Inflammatory macrophage treated with lipopolysaccharide for 1 hour (primary cell): ENCODE measurements at places on chromosomes 2 and 18.

DNA sequence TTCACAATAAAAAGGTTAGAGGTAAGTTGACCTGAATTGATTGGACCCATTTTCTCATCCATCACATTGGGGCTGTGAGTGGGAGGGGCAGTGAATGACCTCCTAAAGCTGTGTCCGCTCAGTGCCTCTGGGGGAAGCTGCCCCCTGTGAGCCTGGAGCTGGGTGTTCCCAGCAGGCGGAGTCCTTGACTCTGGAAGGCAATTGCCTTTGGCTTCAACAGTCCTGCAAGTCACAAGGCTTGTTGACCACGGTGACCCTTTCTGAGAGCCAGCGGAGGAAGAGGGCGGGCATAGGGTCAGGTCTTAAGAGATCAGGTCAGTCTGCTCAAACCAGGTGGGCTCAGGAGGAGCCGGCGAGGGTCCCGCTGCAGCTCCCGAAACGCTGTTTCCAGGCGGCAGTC, 1.1 kb upstream of the CIDEA start:
- no peak for DNase-seq

- no peak for DNase-seq
Observed at GRCh38 chr2:44822174-44822573, 119.3 kb upstream of the SIX3 start.

GRCh38 chr18:55857956-55858355, 270.0 kb upstream of the TCF4 start:
- no peak for DNase-seq

DNA sequence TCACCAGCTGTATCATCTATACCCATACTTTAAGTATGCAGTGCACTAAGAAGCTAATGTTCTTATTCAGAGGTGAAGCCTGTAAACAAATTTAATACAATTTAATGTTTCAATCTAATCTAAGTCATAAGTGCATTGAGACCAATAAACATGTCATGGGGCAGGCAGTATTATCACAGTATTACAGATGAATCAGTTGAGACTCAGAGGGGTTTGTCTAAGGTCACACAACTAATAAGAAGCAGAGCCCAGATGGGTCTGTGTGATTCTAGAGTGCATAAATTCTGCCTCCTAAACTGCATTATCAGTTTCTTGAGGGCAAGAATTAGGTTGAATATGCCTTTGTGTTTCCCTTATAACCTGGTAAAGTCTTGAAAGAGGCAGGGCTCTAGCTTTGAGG, 140.9 kb upstream of the RNF152 start:
- no peak for DNase-seq

DNA sequence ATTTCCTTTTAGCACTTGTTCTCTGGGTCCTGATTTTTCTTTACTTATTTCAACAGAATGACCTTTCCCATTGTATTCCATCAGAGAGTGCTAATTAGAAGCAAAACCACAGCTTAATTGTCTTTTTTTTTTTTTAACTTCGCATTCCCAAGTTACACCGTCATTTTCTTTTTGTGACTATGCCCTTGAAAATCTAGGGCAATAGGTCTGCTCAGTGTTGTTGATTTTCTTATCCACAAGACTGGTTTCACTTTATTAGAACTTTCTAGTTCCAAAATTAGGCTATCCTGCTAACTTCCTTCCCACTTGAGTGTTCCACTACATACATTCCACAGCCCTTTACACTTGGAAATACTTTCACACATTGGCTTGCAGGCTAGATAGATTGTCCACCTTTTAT, 18.7 kb upstream of the ADAM17 start:
- no peak for DNase-seq

DNA sequence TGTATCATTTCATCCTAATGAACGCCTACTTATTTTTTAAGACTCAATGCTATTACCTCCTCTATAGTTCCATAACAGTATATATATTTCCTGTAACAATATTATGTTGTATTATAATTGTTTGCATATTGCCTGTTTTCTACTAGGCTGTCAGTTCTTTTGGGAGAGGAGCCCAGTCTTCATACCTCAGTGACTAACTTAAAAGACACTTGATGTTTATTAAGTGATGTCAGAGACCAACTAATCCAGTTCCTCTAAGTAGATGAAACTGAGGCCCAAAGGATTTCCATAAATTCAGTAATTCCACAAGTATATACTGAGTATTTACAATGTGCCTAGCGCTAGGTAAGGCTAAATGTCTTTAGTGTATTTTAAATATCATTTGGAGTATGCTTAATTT, 48.9 kb upstream of the AAK1 start:
- no peak for DNase-seq

DNA sequence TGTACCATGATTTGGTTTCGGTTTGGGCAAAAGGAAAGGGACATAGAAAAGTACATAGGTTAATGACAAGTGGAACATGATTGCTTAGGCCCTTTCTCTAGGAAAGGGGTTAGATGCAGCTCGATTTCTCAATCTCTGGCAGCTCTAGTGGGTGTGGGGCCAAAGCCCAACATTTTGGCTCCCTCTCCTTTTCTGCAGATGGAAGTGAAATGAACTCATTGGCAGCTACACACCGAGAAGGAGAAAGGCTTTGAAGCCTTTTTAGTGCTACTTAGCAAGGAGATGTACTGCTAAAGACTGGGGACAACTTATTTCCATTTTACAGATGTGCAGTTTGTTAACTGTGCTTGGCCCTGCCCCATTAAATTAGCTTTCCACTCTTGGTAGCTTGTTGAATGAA, 93.8 kb downstream of the LYPD6B start:
- DNase-seq = no peak

DNA sequence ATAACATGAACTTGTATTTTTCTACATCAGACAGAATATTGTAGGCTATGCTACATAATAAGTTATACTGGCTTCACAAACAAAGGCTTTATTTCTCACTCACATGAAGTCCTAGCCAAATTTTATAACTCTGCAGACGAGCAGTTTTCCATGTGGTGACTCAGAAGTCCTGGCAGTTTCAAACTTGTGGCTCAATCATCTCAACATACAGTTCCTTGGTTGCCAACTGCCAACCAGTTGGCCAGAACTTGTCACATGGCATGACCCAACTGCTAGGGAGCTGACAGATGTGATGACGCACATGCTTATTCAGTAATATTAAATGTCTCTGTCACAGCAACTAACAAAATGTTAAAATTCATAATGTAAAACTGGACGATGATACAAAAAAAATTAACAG, 63.8 kb upstream of the ZC3H15 start:
- no peak for DNase-seq

- no peak for DNase-seq
Observed at GRCh38 chr2:9952286-9952737, 819 bp downstream of the GRHL1 start.

DNA sequence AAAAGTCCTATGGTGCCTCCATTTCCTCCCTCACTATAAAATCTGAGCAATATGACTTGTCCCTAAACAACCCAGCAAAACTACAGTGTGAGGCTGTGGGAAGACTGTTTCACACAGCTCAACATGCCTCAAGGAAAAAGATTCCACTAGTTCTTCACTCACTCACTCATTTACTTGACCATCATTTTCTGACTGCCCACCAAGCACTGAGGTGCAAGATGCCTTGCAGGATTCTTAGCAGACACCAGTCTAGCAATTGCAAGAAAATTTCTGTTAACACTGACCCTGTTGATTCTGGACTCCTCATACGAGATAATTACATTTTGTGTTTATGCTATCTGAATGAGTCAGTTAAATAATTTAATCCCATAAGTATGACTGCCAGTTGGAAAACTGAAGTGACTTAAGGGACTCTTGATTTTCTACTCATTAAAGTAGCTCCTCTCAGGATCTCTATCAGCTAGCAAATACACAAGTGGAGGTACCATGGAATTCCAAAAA, 51.9 kb upstream of the PCBP1 start:
- no peak for DNase-seq

- DNase-seq = no peak
Observed at GRCh38 chr18:13136056-13136903, 82.3 kb upstream of the LDLRAD4 start.

DNA sequence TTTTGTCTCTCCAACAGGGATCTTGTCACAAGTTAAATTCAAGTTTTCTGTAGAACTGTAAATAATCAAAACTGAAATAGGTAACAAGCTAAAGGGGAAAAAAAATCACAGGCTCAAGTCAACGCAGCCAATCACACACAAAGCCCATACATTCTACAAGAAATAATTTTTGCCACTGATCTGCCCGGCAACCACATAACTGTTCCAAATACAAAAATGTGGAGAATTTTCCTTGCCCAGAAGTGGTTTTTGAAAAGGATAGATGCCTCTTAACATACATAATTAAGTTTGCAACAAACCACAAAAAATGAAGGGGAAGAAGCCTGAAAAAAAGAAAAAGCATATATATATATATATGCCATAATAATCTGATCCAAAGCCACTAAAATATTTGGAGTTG, 60.3 kb downstream of the FARSB start:
- no peak for DNase-seq

- peak; percentile 77 for DNase-seq
Observed at GRCh38 chr2:102848366-102848839, 86.6 kb downstream of the TMEM182 start.

GRCh38 chr2:74554820-74555531, 456 bp downstream of the DOK1 start:
- DNase-seq = no peak

DNA sequence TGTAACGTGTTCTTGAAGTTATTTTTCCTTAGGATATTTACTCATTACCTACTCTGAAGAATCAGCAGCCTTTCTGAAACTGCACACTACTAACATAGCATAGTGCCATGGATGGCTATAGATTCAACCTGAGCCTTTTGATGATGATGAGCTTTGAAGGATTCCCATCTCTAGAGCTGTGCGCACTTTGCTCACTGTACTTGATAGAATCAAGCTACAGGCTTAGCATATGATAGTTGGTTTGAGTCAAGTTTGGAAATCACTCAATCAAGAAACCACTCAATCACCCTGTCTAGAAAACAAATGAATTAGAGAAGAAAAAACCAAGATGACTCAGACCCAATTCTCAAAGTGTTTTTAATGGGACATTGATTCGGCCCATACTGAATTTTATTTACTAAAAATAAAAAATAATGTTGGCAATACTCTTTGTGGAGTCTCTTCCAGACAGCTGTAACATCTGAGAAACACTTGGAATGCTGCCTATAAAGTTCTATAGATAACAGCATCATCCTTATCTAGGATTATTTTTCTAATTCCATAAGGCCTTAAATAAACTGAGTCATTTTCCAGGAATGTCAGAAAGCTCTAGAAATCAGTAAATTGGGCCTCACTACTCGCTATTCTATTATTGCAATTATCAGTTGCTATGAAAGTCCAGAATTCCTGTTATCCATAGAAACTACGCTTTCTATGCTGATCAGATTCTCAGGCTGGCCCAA, 259.0 kb upstream of the ERBB4 start:
- no peak for DNase-seq

DNA sequence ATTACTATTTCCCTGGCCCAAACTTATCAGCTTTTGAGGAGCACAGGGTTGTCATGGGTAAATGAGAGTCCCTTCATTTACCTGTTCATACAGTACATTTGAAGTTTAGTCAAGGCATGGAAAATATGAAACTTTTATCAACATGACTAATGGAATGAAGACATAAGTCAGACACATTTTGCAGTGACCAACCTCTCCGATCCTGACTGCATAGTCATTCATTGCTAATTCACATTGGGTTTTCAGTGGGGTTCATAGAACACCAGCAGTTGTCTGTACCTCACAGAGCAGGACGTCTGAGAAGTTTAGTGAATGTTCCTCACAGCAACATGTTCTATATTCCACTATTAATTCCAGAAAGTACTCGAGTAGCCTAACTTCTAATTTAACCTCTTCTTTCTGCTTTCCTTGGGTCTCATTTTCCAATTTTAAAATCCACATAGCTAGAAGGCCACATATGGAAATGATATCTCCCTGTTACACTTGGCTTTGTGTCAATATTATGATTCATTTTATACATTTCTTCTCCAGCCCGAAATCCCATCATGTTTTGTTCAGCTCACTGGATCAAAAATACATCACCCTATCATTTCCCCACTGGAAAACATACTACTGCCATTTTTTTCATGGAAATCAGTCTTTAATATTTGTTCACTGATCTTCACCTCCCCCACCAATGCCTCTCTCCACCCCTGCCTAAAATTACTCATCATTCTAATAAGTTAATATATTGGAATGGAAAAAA, 65.9 kb downstream of the CDH20 start:
- no peak for DNase-seq

DNA sequence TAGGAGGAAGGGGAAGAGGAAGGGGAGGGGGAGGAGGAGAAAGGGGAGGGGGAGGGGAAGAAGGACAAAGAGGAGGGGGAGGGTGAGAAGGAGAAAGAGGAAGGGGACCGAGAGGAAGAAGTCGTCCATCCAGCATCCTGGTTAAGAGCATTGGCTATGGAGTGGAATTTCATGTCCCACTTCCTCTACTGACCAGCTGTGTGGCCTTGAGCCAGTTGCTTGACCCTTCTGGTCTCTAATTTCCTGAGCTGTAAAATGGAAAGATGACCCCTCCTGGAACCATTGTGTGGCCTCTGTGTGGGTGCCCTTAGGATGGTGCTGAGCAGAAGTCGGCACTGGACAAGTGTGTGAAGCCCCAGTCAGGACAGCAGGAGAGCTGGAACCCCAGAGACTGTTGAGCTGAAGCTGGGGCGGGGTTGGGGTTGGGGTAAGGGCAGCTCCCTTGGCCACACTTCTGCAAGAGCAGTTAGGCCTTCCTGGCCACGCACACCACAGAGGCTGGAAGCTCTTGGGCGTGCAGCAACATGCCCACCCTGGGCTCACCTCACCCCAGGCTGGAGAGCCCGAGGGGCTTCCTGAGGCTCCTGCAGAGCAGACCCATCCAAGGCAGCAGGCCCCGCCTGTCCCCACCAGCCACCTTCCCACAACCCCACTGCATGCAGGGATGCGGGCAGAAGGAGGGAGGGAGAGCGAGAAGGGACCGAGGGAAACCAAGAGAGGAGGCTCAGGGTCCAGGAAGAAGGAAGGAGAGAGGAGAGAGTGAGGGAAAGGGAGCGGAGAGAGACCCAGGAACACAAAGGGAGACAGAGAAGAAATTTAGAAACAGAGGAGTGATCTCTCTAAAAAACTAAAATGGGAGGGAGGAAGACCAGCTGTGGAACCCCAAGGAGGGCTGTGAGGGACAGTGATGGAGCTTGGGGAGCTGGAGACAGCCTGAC, 16.2 kb downstream of the ADRA2B start:
- DNase-seq = no peak
